ENCODE measurements at places on chromosomes 16 and 17. TPM values are rescaled to one million over a fixed set of nuclear protein-coding genes. Genes with fewer than 3 reads are reported as not detected.

DNA sequence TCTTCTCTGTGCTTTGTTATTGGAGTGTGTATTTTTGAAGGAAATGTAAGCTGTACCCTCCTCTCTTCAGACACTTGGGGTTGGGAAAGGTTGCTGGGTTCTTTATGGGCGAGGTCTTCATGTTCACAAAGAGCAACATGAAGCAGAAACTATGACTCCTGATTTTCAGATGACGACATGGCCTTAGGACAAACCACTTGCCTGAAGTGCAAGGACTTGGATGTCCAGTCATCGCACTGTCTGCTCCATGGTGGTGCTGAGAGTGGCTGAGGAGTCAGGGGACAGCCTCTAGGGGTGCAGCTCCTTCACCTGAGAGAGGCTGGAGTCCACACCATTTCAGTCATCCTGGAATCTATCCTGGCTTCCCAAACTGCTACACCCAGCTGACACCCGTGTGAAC is 183.9 kb upstream of the CDH5 start:
- H3K4me1 ChIP-seq = no peaks in the 10 kb centered on the region
- no peaks in the 10 kb centered on the region for H3K36me3 ChIP-seq
- no peak overlapping the region for H3K4me3 ChIP-seq
- no peak overlapping the region for H3K27ac ChIP-seq
- no peak for DNase-seq

- H3K27ac ChIP-seq = no peak overlapping the region
- DNase-seq = no peak
- no peak overlapping the region for H3K4me3 ChIP-seq
- H3K36me3 ChIP-seq = peaks cover 24% of the 10 kb centered on the region
These were observed 13.6 kb downstream of the CLEC16A start for GRCh38 chr16:10957771-10958482.

The SOCS1 gene
- 2.6 TPM for total RNA-seq

The G6PC1 gene
- total RNA-seq = not detected

DNA sequence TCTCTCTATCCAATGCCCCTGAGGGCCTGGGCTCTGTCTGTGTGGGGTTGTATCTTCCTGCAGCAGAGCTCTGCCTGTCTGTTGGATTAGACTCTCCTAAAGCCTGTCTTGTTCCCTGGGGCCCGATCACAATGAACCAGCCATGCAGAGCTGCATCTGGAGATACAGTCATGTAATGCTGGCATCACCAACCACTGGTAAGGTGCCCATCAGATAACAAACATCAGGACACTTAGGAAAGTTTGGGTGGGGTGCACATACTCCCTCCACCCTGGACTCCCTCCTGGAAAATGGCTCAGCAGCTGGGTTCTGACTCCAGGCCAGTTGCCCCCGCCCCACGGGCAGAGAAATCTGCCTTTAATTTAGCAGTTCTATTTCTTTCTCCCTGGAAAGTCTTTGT is 61.3 kb upstream of the BRD7 start:
- DNase-seq = no peak
- H3K4me3 ChIP-seq = no peak overlapping the region
- no peak overlapping the region for H3K27ac ChIP-seq
- H3K27me3 ChIP-seq = peaks cover 24% of the 10 kb centered on the region
- H3K4me1 ChIP-seq = no peaks in the 10 kb centered on the region

DNA sequence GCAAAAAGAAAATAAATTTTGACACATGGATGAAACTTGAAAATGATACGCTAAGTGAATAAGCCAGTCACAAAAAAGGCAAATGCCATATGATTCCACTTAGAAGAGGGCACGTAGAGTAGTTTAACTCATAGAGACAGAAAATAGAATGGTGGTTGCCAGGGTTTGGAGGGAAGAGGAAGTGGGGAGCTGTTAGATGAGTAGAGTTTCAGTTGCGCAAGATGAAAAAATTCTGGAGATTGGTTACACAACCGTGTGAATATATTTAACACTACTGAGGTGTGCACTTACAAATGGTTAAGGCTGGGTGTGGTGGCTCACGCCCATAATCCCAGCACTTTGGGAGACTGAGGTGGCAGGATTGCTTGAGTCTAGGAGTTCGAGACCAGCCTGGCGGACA is 93.4 kb upstream of the TMEM132E start:
- no peak overlapping the region for H3K4me3 ChIP-seq
- DNase-seq = no peak
- H3K27ac ChIP-seq = no peak overlapping the region
- no peaks in the 10 kb centered on the region for H3K36me3 ChIP-seq
- H3K4me1 ChIP-seq = no peaks in the 10 kb centered on the region
